ENCODE measurements at places on chromosomes 2 and 18. TPM values are rescaled to one million over a fixed set of nuclear protein-coding genes. Genes with fewer than 3 reads are reported as not detected.

Gene DAPL1
- total RNA-seq = not detected

GRCh38 chr18:66972681-66973080 lies 368.8 kb upstream of the CDH19 start:
- DNase-seq = no peak

DNA sequence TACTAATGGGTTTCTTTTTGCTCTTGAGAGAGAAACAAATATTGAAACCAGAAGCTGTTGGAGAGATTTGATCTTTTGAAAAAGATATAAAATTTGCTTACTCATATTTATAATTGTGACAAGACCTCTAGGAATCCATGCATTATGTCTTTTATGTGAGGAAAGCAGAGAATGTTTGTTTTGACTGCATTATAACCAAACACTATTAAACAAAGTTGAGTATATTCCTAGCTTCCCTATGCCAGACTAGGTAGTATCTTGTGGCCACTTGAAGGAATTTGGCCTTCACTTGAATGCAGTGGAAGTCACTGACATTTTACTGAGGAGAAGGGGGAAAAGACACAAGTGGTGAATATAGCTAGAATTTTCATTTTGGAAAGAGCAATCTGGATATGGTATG lies 521.8 kb upstream of the ZEB2 start:
- DNase-seq = no peak

Gene PSMA8
- not detected for total RNA-seq

Gene SKA1
- not detected for total RNA-seq

- DNase-seq = peak; percentile 44
Observed at GRCh38 chr2:113173542-113174375, at the start of gene PSD4. PSD4 (plus strand) TSS chr2:113173971; CDS start chr2:113182457, 8,486 bp downstream.

Gene CHAC2
- 4.3 TPM for total RNA-seq

Gene TFPI
- 84.6 TPM for total RNA-seq

DNA sequence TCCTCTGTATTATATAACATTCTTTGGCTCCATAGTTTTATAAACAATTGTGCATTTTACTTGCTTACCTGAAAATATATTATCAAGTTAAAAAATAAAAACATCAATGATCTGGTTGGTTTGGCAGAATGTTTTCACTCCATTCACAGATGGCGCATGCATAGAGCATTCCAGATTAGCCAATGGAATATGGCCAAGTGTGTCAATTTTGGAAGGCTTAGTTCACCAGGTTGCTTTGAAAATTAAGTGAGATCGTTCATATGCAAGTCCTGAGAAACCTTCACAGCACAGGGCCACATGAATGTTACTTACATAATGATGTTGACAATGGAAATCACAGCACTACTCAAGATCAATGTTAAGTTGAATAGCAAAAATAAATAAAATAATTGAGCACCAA lies 335.7 kb downstream of the GRB14 start:
- DNase-seq = no peak

Gene SOWAHC
- total RNA-seq = 1.0 TPM

DNA sequence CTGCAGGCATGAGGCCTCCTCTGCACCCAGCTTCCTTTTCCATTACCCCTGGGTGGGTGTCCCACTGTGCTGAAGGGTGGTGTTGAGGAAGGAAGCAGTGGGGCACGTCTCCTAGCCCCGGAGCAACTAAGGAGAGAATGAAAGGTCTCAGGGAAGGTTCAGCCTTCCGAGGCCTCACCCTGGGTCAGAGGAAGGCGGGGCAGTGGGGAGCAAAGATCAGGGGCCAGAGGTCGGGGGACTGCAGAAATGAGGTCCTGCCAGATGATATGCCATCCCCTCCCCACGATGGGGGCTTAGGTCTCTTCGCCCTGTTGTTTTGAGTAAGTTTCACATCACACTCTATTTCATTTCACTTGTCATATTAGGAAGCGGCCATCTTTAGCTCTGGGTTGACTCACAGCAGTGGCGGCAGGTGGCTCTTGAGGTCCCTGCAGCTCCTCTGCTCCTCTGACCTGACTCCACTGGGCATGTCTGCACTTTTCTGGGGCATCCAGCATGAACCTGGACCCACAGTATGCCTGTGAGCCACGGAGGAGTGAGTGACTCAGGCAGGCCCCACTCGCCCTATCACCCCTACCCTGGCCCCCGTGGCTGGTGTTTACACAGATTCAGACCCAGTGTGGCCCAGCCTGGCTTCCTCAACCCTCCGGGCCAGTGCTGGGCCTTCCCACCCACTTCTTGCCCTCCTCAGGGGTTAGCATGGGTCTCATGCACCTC lies 153.7 kb upstream of the SMAD2 start:
- DNase-seq = no peak

Gene GPR75
- total RNA-seq = 1.3 TPM

DNA sequence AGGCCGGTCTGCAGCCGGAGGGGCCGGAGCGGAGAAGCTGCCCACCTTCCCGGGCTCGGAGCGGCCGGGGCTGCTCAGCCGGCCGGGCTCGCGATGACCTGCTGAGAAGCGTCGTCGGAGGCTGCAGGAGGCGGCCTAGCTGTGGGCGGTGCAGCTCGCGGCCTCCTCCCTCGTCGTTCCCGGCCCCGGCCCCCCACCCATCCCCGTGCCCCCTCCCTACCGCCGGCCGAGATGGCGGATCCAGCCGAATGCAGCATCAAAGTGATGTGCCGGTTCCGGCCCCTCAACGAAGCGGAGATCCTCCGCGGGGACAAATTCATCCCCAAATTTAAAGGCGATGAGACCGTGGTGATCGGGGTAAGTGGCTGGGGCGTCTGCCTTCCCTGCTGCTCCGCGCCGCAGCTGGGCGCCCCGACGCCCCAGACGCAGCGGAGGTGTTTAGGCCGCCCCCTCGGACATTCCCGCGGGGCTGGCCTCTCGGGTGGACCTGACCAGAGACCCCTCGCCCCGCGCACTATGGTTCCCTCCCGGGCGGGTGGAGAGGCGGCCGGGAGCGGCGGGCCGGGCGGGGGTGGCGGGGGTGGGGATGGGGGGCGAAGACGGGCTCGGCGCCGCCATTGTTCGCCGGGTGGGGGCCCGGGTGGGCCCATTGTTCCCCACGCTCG lies 492 bp downstream of the KIF5C start:
- no peak for DNase-seq

- no peak for DNase-seq
Observed at GRCh38 chr2:44938287-44939105, 3.0 kb upstream of the SIX3 start.

DNA sequence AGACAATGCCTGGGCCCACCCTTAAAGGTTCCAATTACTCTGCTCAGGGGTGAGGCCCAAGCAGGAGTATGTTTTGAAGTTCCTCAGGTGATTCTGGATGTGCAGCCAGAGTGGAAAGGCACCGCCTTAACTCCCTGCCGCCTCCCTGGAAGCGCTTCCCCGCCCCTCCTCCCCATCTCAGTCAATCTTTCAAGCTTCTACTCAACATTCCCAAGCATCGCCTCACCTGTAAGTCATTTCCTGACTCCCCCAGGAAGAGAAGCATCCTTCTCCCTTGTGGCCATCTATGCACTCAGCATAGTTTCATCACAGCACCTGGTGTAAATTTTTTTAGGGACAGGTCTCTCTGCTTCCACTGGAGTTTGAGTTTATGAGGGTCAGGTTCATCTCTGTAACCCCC lies 67.5 kb downstream of the MYL12B start:
- DNase-seq = no peak

Gene CNGA3
- total RNA-seq = not detected

All from psoas muscle (tissue), 8 donors.